ENCODE measurements at places on chromosomes 5 and 9.

GRCh38 chr9:25224309-25224708 lies 453.9 kb downstream of the TUSC1 start:
- no peak for DNase-seq

GRCh38 chr9:132768932-132769905 lies 99.0 kb downstream of the GTF3C4 start:
- peak; percentile 40 for DNase-seq

- no peak for DNase-seq
Measured at GRCh38 chr5:137641148-137641547, 94.7 kb downstream of the KLHL3 start.

- DNase-seq: no peak
Measured at GRCh38 chr5:23014825-23015224, 161.7 kb upstream of the CDH12 start.

GRCh38 chr5:74167206-74167929 lies 473.2 kb downstream of the ENC1 start:
- DNase-seq: no peak

DNA sequence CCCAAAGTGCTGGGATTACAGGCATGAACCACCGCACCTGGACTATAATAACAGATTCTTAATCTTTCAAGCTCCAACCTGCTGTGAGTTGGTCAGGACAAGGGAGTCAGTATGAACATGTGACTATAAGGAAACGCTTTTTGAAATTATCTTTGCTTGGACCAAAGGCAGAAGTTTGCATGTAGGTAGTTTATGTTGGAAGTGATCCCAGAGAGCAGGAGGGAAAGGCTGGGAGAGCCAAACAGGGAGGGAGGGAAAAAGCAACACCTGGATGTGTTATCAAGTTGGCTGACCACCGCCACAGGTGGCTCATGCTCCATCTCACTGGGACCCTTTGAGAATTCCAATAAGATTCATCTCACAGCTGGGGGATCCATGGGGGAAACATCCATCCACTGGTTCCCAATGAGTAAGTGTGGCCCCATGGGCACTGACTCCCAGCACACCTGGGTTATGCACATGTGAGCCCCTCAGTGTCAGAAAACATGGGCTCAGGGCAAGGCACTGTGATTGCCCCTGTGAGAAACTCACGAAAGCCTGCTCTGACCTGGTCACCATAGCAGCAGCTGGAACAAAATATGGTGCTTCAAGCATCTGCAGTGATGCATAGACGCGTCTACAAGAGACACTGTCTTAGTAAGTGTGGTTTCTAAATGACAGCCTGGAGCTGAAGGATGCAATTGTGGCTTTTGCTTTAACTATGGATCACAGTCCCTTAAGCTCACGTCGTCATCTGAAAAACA lies 62.1 kb downstream of the ARSB start:
- DNase-seq: no peak

DNA sequence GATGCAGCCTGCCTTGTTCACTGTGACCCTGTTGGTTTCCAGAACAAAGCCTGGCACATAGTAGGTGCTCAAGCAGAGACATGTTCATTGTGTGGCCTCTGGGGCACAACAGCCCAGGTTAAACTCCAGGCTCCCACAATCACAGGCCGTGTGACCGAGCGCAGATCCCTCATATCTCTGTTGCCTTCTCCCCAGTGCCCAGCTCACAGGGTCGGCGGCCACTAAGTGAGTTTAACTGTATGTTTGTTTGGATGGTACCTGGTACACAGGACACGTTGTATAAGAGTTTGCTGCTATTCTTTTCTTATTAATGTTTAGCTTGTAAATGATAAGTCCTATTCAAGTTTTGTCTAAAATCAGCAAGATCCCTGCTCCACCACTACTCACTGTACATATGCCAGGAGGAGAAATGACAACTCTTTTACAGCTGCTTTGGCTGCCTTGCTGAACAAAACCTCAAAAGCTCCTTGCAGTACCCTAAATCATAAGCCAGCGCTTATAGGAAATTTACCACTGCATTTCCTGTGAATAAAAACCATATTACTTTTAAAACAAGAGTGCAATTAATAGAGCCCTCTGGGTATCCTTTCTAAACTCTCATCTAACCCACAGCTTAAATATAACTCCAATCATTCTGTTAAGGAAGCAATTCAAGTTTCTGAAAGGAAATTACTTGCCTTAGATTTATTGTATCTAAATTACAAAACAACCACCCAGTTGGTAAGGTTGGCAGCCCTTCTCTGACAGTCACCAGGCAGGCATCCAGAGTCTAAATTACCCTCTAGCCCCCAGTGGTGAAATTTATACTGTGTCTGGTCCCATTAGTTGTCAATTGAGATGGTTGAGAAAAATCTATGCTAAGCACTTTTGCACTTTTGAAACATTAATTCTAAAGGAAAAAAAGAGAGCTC lies 379.4 kb downstream of the SEMA5A start:
- DNase-seq: no peak

DNA sequence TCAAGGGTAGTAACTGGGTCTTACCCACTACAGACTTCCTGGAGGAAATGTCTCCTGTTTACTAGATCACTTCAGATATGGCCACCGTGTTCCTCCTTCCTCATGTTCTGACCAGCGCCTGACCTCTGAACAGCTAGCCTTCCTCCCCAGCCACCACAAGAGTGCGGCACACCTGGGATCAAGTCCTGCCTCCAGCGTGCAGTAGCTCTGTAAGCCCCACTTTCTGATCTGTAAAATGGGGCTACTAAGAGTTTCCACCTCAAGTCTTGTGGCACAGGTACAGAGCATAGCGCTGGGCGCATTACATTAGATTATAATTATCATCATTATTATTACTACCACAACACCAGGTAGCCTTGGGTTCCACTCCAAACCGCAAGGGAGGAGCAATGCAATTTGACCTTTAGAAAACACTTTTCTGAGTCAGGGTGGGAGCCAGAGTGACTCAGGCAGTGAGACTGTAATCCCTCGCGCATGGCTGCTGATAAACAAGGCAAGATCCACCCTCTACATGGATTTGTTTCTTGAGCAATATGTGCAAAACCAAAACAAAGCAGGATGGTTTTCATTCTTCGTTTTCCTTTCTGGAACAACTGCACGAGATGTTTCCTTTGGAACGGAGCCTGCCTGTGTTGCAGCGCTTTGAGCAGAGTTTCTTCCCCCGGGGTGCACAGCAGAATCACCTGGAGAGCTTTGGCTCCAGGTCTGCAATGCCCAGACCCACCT lies 65.0 kb upstream of the ANGPTL2 start:
- DNase-seq: no peak

GRCh38 chr5:154087260-154087659 lies 48.5 kb downstream of the MFAP3 start:
- no peak for DNase-seq

- DNase-seq: no peak
Measured at GRCh38 chr5:108720391-108720790, 27.3 kb upstream of the FER start.

DNA sequence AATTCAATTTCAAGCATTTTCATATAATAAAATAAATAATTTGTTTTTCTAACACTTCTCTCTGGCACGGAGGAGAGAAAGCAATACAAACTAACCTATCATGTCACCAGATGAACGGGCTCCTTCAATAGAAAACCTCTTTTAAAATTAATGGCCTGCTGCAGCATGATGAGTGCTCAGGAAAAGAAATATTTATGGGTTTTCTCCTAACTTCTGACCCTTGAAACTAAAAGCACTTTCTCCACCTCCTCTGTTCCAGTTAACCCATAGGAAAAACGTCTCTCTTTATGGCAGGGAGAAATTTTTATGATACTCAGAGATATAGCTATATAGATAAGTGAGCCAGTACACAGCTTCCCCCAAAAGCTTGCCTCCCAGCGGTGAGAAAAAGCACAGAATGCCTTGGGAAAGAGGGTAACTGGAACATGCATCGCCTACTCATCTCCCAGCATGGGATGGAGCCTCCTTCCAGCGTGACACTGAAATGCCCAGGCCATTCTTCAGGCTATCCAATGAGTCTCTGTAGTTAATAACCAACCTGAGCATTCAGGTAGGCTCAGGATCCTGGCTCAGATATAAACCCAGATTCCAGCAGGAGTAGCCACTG lies 963.0 kb upstream of the DMAC1 start:
- DNase-seq: no peak

DNA sequence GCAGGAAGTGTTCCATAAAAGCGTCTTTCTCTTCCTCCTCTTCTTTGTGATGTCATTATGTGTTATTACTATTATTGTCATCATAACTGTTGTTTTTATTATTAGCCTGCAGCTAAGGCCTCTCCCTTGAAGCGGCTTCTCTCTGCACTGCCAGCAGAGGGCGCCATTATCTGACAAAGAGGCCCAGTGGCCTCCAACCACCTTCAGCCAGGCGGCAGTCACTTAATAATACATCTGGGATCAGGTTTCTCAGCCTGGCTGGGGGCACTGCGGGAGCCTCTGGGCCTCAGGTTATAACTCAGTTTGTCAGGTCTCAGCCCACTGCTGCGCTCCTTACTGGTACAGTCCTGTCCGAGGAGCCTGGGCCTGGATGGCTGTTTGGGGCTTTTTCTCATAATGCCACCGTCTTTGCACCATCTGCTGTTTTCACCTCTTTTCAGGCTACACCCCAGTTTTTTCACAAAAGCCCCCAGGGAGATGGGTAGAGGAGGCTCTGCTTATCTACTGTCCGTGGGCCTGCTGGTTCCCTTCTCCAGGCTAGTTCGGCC lies 281.9 kb downstream of the NSG2 start:
- DNase-seq: no peak

GRCh38 chr9:114738581-114739316 lies 56.8 kb upstream of the TEX48 start:
- DNase-seq: peak; percentile 38

DNA sequence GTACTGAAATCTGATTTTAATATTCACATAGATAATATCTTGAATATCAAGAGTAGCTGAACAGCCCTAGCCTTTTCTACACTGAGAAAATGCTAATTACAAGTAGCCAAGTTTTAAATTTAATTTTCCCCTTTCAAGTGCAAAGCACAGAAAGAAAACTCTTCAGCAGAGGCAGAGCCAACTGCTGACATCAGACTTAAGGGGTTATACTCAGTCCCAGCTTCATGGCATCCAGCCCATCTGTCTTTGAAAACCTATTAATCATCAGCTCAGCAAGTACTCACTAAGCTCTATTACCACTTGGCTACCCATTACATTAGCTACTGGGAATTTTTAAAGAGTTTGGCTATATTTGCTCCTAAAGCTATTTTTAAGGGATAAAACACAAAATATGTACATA lies 220.5 kb downstream of the SLC12A2 start:
- DNase-seq: no peak

DNA sequence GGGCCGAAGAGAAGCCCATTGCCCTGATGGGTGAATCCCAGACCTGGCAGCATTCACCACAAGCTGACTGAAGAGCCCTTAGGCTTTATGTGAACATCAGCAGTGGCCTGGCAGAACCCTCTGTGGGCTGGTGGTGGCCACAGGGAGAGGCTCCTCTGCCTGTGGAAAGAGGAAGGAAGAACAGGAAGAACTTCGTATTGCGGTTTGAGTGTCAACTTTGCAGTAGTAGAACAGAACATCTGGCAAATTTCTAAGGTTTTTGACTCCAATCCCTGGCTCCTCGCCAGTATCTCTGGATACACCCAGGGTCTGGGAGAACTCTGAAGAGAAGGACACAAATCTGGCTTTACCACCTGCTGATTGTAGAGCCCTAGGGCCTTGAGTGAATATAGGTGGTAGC lies 356.4 kb upstream of the GRAMD2B start:
- no peak for DNase-seq

GRCh38 chr5:75964008-75964407 lies 119.2 kb upstream of the SV2C start:
- DNase-seq: no peak

- DNase-seq: no peak
Measured at GRCh38 chr9:19149230-19149629, 21.9 kb upstream of the PLIN2 start.

GRCh38 chr9:85483208-85483607 lies 258.5 kb downstream of the AGTPBP1 start:
- DNase-seq: no peak

- no peak for DNase-seq
Measured at GRCh38 chr5:107359033-107359915, 311.5 kb downstream of the EFNA5 start.
